Immature natural killer cell (primary cell): ENCODE measurements at places on chromosomes 16 and 17. TPM values are rescaled to one million over a fixed set of nuclear protein-coding genes. Genes with fewer than 3 reads are reported as not detected.

CCL18 gene
- not detected for polyA plus RNA-seq

ABCC6 gene
- polyA plus RNA-seq: 0.03 TPM

BAIAP2 gene
- 1.1 TPM for polyA plus RNA-seq

COL1A1 gene
- polyA plus RNA-seq: not detected

ARHGDIG gene
- not detected for polyA plus RNA-seq

ADAD2 gene
- polyA plus RNA-seq: not detected

TRIM65 gene
- 27.1 TPM for polyA plus RNA-seq

NPLOC4 gene
- polyA plus RNA-seq: 60.3 TPM

CANT1 gene
- polyA plus RNA-seq: 4.6 TPM

ODAD4 gene
- polyA plus RNA-seq: 0.38 TPM

KRT31 gene
- not detected for polyA plus RNA-seq
